Tibial artery (tissue), 4 donors: ENCODE measurements at places on chromosomes 5 and 9.

DNA sequence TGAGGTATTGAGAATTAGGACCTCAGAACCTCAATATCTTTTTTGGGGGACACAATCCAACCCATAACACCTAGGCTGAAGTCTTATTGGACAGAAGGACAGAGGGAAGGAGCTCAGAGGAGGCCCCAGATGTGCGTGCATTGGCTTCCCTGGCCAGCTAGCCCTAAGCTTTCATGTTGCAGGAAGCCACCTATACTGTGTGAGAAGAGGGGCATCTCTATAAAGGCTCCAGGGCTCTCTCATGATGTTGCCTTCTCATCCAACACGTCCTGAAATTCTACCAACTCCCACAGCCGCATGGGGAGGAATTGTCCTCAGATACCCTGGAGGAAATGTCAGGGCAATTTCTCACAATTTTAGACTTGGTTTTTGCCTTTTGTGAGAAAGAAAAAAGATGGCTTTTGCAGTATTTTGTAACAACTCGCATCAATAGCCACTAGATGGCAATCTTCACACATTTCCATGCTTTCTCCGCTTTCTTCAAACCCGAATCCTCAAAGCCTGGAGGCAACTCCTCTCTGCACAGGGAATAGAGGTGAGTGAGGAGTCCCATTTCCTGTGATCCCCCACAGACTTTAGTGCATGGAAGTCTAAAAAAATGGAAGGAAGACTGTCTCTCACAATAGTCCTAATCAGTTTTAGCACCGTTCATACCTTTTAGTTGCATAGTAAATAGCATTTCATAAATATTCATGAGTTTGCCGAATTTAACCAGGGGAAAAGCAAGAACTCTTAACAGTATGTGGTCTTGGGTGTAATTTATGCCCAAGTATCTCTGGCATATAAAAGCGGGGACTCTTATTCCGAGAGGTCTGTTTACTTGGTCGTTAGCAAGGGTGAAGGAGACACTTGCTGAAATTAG, 7.4 kb upstream of the PPP3R2 start:
- no peaks in the 10 kb centered on the region for H3K4me1 ChIP-seq
- no peak overlapping the region for H3K27ac ChIP-seq
- H3K27me3 ChIP-seq = no peaks in the 10 kb centered on the region
- H3K36me3 ChIP-seq = no peaks in the 10 kb centered on the region
- DNase-seq = no peak

DNA sequence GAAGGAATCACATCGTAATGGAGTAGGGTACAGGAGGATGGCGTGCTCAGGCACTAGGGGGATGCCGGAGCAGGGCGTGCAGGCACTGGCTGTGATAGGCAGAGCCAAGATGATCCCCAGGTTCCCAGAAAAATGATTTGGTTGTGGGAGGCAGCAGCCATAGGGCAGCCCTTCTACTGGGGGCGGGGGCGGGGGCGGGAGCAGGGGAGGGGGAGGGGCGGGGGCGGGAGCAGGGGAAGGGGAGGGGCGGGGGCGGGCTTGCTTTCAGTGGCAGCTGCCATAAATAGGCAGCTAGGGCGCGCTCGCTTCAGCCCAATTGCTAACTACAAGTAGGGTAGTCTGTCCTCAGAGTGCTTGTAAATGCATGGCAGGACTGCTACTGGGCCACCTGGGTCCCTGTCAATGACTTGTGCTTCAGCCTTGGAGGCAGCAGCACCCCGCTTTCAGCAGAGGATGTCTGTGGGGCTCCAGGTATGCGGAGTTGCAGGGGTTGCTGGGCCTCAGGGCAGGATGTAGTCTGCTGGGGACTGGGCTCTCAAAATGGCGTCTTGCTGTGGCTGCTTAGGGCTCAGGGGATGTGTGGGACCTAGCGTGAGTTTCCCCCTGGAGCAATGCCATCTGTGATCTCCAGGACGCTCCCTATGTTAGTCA, 354.3 kb downstream of the RAB3C start:
- no peaks in the 10 kb centered on the region for H3K4me1 ChIP-seq
- DNase-seq = no peak
- H3K27me3 ChIP-seq = no peaks in the 10 kb centered on the region
- no peaks in the 10 kb centered on the region for H3K36me3 ChIP-seq
- H3K27ac ChIP-seq = no peak overlapping the region

DNA sequence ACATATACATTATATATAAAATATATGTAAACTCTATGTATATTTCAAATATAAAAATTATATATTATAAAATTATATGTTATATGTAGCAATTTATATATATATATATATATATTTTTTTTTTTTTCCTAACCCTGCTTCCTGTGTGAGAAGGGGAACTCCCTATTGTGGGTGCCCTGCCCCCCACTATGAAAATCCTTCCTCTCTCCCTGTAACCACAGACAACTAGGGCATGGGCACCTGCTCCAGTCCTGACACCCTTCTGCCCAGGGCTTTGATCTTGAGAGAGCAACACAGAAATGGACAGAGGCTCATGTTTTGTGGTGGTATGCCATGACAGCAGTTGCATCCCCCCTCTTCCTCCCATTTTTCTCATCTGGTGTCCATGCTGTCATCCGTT, 148.7 kb upstream of the IL12B start:
- H3K27ac ChIP-seq = no peak overlapping the region
- H3K4me1 ChIP-seq = no peaks in the 10 kb centered on the region
- H3K4me3 ChIP-seq = no peak overlapping the region
- DNase-seq = no peak

DNA sequence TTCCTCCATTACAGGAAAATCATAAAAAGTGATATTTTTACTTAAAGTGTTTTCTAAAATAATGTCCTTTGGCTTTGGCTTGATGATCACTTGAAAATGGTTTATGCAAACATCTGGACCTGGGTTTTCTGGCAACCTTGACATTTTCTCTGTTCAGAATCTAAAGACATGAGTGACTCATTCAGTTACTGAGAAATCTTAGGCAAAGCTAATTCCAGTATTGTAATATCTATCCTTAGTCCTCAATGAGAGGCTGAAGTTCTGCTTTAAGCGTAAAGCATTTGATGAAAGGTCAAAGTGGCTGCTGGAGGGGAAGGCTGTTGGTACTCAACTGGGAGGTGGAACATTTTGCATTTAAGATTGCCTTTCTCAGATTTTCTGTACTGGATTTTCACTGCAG, 2.3 kb downstream of the MAN2A1 start:
- H3K36me3 ChIP-seq = no peaks in the 10 kb centered on the region
- H3K27ac ChIP-seq = peak overlapping the region; percentile 96
- H3K4me3 ChIP-seq = peak overlapping the region; percentile 75
- no peaks in the 10 kb centered on the region for H3K27me3 ChIP-seq
- no peak for DNase-seq

DNA sequence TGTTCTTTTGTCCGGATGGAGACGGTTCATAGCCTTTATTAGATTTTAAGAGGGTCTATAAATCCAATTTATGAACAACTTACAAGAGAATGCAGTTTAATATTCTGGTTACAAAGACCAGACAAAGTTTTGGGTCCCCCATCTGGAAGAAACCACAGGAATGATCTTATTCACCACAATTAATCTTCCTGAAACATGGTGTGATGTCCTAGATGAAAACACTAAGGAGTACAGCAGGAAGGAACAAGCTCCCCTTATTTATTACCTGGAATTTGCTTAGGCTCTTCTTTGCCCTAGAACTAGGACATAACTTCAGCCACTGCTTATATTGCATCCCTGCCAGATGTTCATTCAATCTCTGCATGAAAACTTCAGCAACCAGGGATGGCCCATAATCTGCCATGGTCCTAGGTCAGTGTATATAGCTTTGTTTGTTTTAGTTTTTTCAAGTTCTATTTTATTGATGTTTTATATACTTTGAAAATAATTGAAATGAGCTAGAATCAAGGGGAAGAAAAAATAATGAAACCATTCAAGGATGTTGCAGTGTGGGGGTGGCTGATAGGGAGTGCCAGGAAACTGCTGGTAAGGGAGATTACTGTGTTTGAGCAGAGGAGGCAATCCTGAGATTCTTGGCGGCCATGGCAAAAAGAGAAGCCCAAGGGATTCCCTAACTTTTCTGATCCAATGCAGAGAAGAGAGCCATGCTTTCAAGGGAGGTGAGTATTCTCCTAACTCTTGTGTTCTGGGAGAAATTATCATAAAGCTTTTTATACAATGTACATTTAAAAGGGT, 16.8 kb downstream of the TXNDC8 start:
- H3K27ac ChIP-seq = no peak overlapping the region
- no peaks in the 10 kb centered on the region for H3K27me3 ChIP-seq
- no peaks in the 10 kb centered on the region for H3K4me1 ChIP-seq
- no peak overlapping the region for H3K4me3 ChIP-seq
- DNase-seq = no peak

- H3K4me3 ChIP-seq = peak overlapping the region; percentile 13
- no peak for DNase-seq
- H3K27me3 ChIP-seq = no peaks in the 10 kb centered on the region
- H3K27ac ChIP-seq = no peak overlapping the region
- no peaks in the 10 kb centered on the region for H3K4me1 ChIP-seq
Measured at GRCh38 chr9:37593883-37594448, 1.6 kb upstream of the TOMM5 start.

GRCh38 chr9:85042981-85043647, 373.6 kb downstream of the NTRK2 start:
- H3K4me1 ChIP-seq = no peaks in the 10 kb centered on the region
- no peaks in the 10 kb centered on the region for H3K27me3 ChIP-seq
- H3K27ac ChIP-seq = no peak overlapping the region
- DNase-seq = no peak

DNA sequence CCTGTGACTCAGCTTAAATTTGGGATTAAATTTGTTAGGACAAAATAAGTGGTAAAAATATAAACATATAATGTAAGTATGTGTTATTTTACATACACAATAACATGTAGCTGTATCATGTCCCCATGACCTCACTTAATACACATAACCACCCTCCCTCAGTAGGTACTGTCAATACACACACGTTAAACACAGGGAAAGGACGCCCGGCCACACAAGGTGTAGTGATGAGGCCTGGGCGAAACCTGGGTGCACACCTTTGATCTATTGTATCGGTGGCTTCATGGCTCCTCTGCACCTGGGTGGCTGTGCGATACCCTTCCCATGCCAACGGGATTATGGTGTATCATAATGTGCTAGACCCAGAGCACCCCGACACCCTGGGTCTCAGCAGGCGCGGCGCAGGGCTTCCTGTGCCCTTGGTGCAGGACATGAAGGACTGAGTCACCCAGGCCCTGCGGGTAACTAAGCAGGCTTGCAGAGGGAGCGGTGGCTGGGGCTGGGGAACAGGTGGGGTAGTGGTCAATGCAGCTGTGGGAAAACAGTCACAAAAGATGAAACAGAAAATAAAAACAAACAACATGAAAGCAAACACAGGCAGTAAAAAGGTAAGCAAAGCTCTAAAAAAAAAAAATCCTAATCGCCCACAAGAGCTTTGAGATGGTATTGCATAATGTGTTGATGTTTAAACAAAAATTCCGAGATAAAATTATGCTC, 127.5 kb upstream of the RETREG1 start:
- H3K27ac ChIP-seq = no peak overlapping the region
- DNase-seq = no peak
- H3K27me3 ChIP-seq = no peaks in the 10 kb centered on the region
- H3K36me3 ChIP-seq = peaks cover 4% of the 10 kb centered on the region

DNA sequence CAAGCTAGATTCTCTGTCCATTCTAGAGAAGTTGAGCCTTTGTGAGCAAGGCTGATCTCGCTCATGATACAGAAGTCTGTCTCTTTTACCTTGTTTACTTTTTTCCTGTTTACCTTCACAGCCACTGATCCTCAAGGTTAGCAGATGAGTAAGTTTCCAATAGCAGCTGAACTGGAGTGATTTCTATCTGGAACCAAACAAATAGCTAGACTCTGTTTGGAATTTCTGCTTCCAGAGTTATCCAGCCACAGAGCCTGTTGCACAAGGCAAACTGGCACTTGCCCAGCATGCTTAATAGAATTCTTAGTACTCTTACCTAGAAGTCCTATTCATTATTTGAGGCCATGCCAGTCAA, 12.8 kb upstream of the PANK3 start:
- no peak for DNase-seq
- H3K36me3 ChIP-seq = no peaks in the 10 kb centered on the region
- H3K4me3 ChIP-seq = no peak overlapping the region
- H3K4me1 ChIP-seq = no peaks in the 10 kb centered on the region
- no peaks in the 10 kb centered on the region for H3K27me3 ChIP-seq
- no peak overlapping the region for H3K27ac ChIP-seq

DNA sequence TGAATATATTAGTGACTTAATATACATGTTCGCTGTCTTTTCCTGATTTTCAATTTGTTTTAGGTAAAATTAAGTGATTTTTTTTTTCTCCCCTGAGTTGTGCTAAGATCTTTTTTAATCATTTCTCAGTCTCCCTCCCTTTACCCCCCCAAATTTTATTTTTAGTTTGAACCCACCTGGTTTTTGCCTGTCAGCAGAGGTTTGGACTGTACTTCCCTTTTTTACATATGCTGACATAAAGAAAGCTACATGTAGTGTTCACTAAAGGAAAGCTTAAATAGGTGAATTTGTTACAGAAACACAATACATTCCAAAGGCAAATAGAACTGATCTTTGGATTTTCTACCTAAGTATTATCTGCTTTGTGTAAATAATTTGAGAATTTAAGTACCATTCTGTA, 82.2 kb downstream of the IPO11 start:
- H3K27me3 ChIP-seq = no peaks in the 10 kb centered on the region
- no peaks in the 10 kb centered on the region for H3K4me1 ChIP-seq
- no peak overlapping the region for H3K4me3 ChIP-seq
- peaks cover 21% of the 10 kb centered on the region for H3K36me3 ChIP-seq
- DNase-seq = no peak
